ENCODE measurements at places on chromosomes 4 and X.
A peak's percentile ranks its signal among the peaks of the same experiment; 100 is the strongest.

DNA sequence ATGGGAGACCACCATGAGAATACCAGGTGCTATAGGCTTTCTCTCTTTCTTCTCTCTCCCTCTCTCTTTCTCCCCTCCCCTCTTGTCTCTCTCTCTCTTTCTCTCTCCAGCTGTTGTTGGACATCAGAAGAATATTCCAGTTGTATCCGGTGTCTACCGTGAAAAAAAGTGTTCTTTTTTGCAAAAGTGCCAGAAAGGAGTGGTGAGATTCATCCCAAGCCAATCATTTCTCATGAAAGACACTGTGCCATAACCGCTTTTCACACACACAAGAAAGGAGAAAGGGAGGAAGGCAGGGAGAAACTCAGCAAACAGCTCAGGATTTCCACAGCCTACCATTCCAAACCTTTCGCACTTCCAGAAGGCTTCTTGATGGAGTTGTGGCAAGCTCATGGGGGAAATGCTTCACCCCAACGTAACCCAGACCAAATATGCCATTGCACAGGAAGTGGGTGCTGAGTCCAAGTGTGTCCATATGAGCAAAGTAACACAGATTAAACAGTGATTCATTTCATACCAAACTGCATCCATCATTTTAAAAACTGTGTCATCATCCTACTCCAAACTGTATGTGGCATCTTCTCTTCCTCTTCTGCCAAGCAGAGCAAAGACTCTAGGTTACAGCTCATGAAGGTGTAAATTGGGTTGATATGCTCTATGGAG is 224.0 kb downstream of the APBB2 start:
- no peak for DNase-seq

GRCh38 chr4:25370242-25370641 is 6.8 kb upstream of the ANAPC4 start:
- DNase-seq, result no peak

DNA sequence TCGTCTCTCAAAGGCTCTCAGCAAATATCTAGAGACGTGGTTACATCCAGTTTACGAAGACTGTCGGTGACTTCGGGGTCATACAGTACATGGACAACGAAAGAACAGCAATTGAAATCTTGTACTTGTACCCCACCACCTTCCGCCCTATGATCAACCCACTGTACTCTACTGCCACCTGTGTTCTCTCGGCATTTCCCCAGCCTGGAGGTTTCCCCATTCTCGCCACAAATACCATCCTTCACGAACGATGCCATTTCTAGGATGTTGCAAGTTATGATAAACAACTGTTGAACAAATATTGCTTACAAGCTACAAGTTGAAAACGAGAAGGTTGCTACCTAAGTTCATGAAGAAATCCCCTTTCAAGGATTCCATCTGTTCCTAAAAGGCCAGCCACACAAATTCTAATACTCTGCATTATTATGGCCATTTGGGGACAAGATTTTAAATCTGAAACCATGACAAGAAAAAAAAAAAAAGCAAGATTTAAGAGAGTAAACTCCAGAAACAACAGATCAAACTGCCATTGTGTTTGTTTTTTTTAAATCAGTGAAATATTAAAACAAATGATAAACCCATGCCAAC is 1.6 kb downstream of the APBB2 start:
- DNase-seq, result peak; percentile 3

DNA sequence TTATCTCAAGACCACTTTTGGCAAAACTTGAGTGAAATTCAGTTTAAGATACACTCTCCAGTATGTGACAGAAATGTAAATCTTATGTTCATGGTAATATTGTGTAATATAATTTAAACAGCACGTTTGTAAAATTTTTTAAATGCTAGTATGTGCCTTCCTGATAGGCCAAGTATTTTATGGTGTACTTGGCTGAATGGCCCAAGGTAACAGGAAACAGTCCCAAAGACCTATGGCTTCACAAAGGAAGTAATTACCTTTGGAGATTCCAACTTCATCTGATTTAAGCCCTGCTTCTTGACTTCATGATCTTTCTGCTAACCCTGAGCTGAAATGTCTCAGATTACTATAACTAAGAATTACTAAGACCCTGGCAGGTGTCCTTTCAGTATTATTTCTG is 20.3 kb downstream of the TEC start:
- no peak for DNase-seq

DNA sequence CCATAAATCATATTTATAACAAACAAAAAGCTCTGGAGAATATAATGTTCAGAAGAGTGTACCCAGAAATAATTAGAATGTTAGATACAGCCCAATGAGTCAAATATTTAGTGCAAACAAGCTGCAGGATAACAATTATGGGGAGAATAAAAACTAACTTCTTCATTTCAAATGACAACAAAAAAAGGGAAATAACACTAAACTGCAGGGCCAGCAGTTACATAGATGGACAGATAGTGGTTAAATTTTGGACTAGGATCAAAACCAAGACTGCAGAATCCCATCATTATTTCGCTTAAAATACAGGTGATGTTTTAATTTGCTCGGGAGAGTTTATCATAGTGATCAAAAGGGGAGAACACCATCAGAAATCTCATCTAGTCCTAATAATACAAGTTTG is 617 bp upstream of the GPR34 start:
- DNase-seq, result no peak

- no peak for DNase-seq
Measured at GRCh38 chrX:53442322-53442631, 8.1 kb upstream of the HSD17B10 start.

- DNase-seq, result peak; percentile 67
Measured at GRCh38 chr4:53706422-53707032, 115.2 kb upstream of the LNX1 start.

- no peak for DNase-seq
Measured at GRCh38 chrX:35726176-35726575, 72.0 kb upstream of the MAGEB16 start.

- DNase-seq, result no peak
Measured at GRCh38 chr4:145723336-145723735, 43.4 kb downstream of the C4orf51 start.

DNA sequence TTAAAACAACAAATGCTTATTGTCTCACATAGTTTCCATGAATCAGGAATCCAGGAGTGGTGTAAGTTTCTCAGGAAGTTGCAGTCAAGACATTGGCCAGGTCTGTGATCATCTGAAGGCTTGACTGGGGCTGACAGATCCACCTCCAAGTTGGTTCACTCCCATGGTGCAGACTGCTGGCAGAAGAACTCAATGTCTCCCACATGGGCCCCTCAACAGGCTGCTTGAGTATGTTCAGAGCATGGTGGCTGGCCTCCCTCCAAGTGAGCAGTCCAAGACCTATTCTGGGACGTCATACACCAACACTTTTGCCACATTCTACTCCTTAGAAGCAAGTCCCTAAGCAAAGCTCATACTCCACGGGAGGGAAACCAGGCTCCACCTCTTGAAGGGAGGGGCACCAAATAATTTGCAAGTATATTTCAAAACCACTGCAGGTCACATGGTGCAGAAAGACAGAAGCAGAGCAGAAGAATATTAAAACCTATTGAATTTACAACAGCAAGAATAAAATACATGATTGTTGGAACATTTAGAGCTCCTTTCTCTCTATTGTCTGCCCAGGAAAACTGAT is 35.3 kb downstream of the LGI2 start:
- DNase-seq, result no peak

GRCh38 chr4:186724864-186725468 is 1.3 kb upstream of the FAT1 start:
- peak; percentile 51 for DNase-seq

DNA sequence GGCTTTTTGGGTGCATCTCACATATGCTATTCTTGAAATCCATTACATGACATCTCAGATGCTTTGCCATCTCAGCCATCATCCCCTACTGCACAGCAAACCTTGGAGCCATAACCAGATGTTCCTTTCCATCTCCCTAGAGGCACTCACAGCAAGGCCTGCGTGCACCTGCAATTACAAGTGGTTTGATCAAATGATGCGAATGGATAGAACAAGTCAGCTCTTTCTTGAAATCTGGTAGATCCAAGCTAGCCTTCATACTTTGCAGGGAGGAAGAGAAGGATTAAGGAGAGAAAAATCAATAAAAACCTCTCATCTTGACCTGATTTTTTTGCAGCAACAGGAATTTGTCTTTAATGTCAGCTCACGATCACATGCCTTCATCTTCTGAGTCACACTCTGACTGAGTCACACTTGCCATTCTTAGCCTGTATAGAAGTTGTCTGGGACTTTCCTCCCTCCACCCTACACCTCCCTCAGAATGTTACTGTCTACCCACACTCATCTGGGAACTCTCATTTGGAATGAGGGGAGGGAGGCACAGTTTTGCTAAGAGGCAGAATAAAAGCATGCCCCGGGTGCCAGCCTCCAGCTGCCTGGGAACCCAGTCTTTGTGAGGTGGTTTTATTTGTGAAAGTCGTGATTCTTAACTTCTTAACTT is 11.9 kb upstream of the TRIML1 start:
- no peak for DNase-seq

DNA sequence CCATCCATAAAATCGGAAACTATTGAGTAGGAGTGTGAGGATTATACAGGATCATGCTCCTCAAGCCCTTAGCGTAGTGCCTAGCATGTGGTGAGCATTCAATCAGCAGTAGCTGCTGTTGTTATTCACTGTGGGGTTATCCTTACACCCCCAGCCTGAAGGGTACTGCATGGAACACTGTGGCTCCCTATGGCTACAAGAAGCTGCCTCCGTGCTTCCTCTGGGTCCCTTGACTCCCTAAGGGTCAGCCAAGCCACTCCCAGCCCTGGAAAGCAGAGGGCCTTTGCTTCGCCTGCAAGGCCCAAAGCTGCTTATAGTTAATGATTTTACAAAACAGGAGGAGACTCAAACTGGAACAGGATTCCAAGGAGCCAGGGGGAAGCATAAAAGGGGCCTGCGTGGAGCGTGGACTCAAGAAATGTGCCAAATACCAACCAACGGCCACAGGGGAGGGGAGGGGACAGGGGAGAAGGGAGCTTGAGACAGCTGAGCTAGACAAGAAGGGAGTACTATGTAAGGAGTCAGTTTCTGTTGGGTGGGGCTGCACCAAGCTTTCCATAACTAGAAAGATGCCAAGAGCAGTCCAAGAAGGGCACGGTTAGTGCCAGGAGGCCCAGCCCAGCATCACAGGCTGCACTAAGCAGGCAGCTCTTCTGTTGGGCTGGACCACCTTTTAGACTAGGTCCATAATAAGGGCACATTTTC is 15.9 kb downstream of the SEPTIN6 start:
- DNase-seq, result no peak

DNA sequence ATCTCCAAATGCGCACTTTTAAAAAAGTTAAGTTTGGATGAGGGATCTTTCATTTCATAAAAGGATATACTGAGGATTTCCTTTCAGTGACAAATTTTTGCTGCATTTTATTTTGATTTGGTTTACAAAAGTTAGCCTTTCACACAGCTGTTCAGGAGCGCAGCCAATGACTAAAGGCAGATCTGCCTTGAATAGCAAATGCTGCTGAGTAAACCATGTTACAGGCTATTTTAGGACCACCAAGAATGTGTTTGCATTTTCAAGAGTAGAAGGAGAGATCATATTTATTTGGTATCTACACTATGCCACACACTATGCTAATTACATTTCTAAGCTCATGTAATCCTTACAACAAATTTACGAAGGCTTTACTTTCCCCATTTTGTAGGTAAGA is 92.1 kb downstream of the MAMLD1 start:
- no peak for DNase-seq

GRCh38 chrX:9622128-9622527 is 143.5 kb downstream of the GPR143 start:
- no peak for DNase-seq

DNA sequence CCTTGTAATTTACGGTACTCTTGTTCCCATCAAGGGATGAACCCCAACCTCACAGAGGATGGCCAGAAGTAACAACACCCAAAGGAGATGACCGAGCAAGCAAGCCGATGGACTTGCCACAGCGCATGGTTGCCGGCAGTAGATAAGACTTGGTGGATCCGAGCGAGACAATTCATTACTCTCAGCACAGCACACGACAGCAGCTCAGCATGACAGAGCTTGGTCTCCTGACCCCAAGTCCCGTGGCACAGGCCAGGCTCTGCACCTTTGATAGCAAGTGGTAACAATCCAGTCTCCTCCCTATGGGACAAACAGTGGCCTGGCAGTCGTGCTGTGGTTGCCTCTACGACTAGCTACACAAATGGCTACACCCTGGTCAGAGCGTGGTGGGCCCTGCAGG is 26.3 kb downstream of the RWDD4 start:
- DNase-seq, result no peak

- no peak for DNase-seq
Measured at GRCh38 chr4:12172198-12172973, 743.7 kb upstream of the HS3ST1 start.

- DNase-seq, result no peak
Measured at GRCh38 chr4:165095291-165095690, 17.4 kb downstream of the TMEM192 start.

DNA sequence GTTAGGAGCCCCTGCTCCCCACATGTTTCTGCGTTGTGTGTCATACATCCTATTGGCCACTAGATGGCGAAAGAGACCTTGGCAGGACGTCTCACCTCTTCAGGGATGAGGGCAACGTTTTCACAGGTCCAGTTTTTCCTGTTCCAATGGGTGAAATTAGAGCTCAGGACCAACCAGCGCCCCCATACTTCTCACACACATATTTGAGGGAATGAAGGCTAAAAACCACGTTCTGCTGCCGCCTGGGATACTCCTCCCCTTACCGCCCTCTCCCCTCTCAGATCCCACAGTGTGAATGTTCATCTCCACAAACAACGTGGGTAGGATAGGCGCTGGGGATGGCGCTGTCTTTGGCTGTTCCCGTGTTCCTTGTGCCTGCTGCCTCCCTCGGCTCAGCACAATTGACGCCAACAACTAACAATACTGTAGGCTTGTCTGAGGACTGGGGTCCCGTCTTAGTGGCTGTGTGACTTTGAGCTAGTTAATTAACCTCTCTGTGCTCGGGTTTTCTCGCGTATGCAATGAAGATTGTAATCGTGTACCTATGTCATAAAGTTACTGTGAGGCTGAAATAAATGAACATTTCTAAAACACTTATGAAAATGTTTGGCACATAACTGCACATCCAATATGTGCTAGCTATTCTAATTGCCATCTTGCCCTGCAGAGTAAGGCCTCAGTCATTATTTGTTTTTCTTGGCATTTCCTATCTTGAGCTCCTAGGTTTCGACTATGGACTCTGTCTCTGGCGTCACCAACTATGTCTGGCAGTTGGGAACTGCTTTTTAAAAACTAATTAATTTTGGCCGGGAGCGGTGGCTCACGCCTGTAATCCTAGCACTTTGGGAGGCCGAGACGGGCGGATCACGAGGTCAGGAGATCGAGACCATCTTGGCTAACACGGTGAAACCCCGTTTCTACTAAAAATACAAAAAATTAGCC is 181.3 kb upstream of the STK26 start:
- peak; percentile 1 for DNase-seq

- DNase-seq, result no peak
Measured at GRCh38 chr4:158890294-158890693, 121.5 kb downstream of the FNIP2 start.

DNA sequence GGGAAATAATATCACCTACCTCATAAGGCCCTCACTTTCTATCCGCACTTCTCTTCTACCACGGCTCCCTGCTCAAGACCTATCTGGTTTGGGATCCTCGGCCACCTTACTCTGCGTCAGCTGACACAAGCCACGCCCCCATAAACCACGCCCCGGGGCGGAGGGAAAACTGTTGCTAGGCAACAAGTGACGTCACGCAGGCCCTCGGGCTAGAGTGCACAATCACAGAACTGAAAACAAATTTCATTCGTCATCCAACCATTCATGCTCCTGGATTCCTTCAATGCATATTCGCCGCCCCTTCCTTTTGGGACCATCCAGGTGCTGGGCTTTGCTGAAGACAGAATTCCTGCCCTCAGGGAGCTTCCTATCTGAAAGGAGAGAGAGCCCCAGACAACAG is 66.3 kb downstream of the SMC1A start:
- DNase-seq, result no peak
